ENCODE measurements at places on chromosomes 11 and 22. TPM values are rescaled to one million over a fixed set of nuclear protein-coding genes. Genes with fewer than 3 reads are reported as not detected.

The MOV10L1 gene
- 10.8 TPM for total RNA-seq

The LRRN4CL gene
- 15.5 TPM for total RNA-seq

The TUBA8 gene
- 0.32 TPM for total RNA-seq

The FOXRED2 gene
- total RNA-seq, result 9.7 TPM

The C22orf31 gene
- total RNA-seq, result not detected

The RPS6KA4 gene
- 48.0 TPM for total RNA-seq

The RHOG gene
- 9.5 TPM for total RNA-seq

The TRIM29 gene
- 1.3 TPM for total RNA-seq

The TMEM123 gene
- 61.2 TPM for total RNA-seq

The CYB5R2 gene
- total RNA-seq, result 32.0 TPM

The IGSF9B gene
- total RNA-seq, result under 0.01 TPM

The DEFB131B gene
- not detected for total RNA-seq

The PCNX3 gene
- 32.4 TPM for total RNA-seq

The HTR3A gene
- total RNA-seq, result not detected

The FXYD2 gene
- not detected for total RNA-seq

The SERPIND1 gene
- total RNA-seq, result under 0.01 TPM
